ENCODE measurements at places on chromosomes 6 and 20.

GRCh38 chr6:160039441-160039840 lies 70.6 kb downstream of the IGF2R start:
- DNase-seq: no peak

GRCh38 chr6:22647719-22648118 lies 78.4 kb downstream of the HDGFL1 start:
- DNase-seq: no peak

DNA sequence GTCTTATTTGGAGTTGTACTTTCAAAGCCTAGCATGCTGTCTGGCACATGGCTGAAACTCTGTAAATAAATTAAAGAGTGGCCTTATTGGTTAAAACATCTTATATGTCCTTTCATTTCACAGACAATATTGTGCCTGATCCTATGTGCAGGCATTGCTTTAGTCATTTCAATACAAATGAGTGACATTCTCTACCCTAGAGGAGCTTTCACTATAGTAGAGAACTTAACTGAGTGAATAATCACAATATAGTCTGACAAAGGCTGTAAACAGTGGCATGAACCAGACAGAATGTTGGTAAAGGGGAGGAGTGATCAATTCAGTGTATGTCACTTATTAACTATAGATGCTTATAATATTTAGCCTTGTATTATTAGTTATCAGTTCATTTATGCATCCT lies 481.8 kb downstream of the TFAP2B start:
- no peak for DNase-seq

GRCh38 chr6:8402546-8402945 lies 32.8 kb downstream of the SLC35B3 start:
- no peak for DNase-seq

DNA sequence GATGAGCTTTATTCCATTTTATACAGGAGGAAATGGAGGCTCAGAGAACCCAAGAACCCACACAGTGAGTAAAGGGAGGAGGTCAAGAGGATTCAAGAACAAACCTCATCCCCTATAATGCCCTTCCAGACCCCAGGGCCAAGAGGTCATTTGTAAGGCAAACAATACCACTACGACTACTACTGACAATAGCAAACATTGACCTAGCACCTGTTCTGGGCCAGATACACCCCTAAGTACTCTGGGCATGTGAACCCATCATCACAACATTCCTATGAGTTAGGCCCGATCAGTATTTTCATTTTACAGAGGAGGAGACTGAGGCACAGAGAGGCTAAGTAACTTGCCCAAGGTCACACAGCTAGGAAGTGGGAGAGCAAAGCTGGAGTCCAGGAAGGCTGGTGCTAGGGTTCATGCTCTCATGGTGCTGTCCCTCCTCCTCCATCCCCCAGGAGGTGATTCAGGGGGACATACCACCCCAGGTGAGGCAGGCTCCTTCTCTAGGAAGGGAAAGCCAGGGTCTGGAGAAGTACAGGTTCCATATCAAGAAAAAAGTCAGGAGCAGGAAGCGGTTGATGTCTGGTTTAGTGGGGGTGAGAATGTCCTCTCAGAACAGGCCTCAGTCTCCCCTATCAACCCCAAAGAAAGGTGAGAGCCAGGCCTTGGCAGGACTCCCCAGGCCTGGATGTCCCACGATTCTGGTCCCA lies 13.7 kb downstream of the SLC13A3 start:
- DNase-seq: no peak

- DNase-seq: no peak
Observed at GRCh38 chr6:67683960-67684359, 951.1 kb upstream of the ADGRB3 start.

DNA sequence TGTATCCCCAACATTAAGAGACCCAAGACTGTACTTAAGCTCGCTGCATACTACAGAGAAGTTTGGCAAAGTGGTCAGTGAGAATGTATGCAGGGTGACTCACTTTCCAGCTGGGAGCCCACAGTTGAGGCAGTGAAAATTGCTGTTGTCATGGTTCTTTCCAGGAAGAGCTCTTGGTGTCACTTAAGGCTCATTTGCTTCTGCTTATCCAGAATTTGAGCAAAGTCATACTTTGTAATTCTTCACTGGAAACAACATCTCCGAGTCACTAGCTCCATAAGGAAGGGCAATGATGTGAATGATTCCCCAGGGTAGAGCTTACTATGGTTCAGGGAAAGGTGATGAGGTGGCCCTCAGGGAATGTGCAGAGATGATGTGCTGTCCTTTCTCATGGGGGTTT lies 65.4 kb upstream of the FBXL4 start:
- DNase-seq: no peak

DNA sequence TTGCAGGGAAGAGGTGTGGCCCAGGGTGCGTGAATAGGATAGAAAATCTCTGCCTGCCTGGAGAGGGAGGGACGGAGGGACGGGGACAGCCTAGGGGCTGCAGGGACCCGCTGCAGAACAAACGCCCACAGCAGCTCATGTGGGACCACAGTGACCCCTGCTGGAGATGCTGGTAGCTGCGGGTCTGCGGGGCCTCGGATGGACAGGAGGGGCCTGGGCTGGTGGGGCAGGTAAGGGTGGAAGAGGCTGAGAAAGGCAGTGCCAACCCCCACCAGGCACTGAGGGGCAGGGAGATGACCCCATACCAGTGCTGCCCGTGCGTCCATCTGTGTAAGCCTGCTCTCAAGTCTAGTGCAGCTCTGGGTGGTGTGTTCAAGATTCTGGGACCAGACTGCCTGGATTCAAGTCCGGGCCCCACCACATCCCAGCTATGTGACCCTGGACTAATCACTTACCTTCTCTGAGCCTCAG lies 39.4 kb downstream of the KIAA1755 start:
- peak; percentile 47 for DNase-seq

Measured in T-cell (primary cell).